Dermis microvascular lymphatic vessel endothelial cell (primary cell): ENCODE measurements at places on chromosomes 2 and 18. TPM values are rescaled to one million over a fixed set of nuclear protein-coding genes. Genes with fewer than 3 reads are reported as not detected.

DNA sequence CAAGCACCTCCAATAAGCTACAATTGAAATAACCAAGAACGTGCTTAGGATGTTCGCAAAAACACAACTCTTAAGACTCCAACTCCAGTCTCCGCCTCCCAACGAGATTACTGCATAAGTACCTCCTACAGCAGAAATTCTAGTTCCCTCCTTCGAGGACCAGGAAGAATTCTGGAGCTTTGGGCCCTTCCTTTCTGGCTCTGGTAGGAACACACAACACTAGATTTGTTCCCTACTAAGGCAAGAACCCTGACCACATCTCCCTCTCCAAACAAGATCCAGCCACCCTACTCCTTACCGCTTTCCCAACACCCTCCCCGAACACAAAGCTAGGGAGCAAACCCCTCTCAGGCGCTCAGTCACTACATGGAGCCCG is 721 bp downstream of the ADAM17 start:
- peak; percentile 85 for DNase-seq

GRCh38 chr2:8243748-8244400 is 438.0 kb upstream of the ID2 start:
- no peak for DNase-seq

- no peak for DNase-seq
Measured at GRCh38 chr18:46167971-46168370, 63.8 kb downstream of the HAUS1 start.

DNA sequence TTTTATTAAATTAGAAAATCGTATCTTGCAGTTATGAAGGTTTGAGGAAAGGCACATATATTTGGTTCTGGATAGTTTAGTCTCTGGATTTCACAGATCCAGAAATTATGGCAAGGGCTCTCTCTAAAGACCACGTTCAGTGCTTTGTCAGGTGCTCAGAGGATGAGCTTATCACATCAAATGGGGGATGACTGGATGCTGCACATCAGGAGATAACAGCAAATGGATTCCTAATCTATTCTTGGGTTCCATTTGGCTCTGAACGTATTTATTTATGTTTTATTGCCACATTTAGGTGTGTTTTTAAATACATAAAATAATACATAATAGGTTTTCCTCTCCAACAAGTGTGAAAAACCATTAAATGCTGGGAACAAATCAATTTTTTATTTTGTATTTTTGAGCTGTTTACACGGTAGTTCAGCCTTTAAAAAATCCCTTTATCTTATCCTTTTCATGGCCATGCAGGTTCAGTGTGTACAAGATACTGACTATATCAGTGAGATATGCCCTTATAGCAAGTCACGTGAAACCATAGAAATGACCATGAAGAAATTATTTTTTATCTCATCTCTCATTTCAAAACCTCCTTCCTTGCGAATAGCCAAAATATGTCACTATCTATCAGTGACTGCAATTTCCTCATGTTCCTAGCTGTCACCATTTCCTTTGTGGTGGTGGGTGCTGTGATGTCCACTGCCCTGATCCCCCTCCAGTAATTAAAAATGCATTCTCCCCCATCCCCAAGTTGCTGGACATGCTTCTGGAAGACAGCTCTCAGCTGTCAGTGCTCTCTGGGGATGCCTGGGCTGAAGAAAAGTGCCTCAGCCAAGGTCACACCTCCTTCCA is 25.9 kb upstream of the CXCR4 start:
- DNase-seq: no peak

- no peak for DNase-seq
Measured at GRCh38 chr18:23066504-23067039, 68.7 kb upstream of the CABLES1 start.

GRCh38 chr2:238892796-238893195 is 44.9 kb downstream of the TWIST2 start:
- no peak for DNase-seq

GRCh38 chr2:32918774-32919173 is 28.0 kb upstream of the LTBP1 start:
- DNase-seq: no peak

DNA sequence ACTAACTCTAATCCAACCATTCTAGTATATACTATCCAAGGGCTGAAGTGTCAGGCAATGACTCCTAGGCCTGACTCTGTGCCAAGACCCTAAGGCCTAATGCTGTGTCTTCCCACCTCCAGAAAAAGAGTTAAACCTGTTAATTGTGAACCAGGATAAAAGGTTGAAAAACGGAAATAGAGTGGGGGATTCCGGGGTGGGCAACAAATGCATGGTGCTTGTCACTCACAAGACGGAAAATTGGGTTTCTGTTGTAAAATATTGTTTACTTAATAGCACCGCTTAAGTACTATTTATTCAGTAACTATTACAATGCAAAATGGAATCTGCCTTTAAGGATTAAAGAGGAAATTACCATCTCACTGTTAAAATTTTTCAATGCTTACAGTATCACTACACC is 3.2 kb downstream of the STK17B start:
- peak; percentile 54 for DNase-seq

CERKL gene
- total RNA-seq: not detected in 2 replicates

DNA sequence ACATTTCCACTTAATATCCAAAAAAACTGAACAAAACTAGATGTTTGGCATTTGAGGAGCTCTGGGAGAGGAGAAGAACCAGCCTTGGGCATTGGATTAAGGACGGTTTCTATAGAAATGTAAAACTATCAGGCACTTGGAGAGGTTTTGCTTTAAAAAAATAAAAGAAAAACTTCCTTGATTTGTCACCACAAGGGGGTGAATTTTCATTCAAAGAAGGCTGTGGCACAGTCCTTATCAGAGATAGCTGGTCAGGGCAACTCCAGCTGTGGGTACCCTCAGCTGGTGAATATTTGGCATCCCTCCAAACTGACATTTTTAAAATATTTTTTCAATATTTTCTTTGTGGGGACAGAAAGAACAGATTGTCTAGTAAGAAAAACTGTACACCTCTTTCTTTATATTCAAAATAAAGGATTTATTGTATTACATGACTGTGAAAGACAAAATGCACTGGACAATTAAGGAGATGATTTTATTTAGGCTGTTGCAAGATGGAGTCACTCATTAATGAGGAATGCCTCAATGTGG is 46.1 kb upstream of the TBC1D8 start:
- DNase-seq: no peak

DNA sequence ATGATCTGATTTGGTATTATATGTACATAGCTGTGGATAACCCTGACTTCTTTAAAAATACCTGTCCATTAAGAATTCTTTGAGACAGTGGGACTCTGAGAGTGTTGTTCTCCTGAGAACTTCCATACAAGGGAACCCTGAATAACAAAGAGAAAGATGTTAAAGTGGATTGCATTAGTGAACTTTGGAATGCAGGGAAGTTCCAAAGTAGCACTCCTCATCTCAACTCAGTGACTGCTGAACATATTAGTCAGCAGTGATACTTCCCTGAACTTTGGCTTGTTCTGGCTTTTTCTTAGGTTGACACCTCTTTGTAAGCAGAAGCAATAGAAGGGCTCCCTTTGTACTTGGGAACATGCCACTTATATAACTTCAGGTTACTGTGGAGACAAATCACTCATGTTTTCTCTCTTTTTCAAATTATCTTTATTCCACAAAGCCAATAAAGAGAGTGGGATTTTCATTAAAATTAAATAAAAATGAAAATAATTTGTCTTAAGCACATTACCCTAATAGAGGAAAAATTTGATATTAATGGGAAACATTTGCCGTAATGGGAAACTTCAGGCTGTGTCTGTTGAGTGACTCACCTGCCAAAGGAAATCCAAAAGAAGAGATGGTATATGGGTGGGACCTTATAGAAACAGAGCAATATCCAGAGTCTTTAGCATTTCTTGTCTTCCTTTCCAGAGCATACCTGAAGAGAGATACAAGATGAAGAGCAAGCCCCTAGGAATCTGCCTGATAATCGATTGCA is 33.3 kb downstream of the CFLAR start:
- DNase-seq: peak; percentile 75

GPR45 gene
- not detected in 2 replicates for total RNA-seq

GRCh38 chr2:36329251-36329650 is 26.3 kb upstream of the CRIM1 start:
- DNase-seq: no peak

UNC50 gene
- total RNA-seq: 30.2 and 39.1 TPM in 2 replicates

DNA sequence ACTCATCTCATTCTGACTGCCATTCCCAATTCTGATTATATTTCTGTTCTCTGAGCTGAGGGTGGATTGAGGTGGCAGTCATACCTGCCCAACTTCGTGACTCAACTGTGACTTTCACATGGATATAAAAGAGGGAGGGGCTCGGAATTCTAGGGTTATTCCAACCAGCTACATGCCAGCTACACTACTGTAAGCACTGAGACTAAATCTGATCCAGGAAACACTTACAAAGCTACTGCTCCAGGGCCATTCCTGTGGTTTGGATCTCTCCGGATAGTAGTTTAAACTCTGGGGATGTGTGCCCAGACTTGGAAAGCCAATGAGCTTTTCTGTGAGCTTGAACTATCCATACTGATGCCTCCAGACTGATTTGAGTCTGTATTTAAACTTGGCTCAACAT is 7.9 kb downstream of the MAP2 start:
- no peak for DNase-seq

GRCh38 chr2:83282841-83283240 is 1176.2 kb downstream of the SUCLG1 start:
- no peak for DNase-seq

DNA sequence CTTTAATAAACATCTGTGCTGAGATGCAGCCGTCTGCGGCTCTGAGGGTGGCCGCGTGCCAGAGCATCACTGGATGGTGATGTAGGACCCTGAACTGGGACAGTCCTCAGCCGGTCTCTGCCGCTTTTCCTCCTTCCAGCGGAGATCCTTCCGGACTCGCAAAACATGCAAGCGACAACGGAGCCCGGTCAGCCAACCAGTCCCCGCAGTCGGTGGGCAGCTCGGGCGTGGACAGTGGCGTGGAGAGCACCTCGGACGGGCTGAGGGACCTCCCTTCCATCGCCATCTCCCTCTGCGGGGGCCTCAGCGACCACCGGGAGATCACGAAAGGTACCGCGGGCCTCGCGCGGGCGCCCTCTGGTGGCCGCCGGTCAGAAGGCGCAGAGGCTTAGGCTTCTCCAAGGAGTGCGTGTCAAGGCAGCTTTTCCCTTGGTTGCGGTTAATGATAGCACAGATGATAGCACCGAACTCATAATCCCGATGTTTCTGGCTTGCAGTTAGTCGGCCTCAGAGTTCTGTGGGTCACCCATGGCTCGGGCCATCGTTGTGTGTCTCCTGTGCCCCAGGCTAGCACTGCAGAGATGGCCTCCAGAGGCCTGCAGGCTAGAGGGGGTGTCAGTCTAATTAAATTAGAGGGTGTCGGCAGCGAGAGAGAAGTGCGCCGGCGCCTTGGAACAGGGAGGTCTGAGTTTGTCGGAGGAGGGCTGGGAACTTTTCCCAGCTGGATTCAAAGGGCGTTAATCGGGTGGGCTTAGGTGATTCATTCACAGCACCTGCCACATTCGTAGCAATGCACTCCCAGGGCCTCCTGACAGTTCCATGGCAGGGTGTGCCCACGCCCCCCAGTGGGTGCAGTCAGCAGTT is 38.5 kb downstream of the LPIN1 start:
- DNase-seq: no peak

- no peak for DNase-seq
Measured at GRCh38 chr2:216083464-216084281, 2.0 kb downstream of the TMEM169 start.

ANKAR gene
- total RNA-seq: 4.6 and 6.7 TPM in 2 replicates

DNA sequence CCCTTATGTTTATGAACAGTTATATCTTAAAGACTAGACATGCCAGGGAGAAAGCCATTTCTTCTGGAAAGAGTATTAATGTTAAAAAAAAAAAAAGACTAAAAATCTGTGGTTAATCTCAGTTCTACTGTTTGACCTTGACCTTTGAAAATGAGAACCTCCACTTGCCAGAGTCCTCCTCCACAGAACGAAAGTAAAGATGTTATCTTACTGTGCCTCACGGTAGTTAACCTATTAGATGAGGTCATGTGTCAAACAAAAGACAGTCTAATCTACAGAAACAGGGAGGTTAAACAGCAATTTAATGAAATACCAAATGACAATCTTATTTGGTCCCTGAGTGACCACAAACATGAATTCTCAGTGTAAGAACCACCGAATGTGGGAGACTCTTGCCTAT is 51.2 kb downstream of the SLC14A2 start:
- no peak for DNase-seq

GRCh38 chr2:85653996-85654395 is 14.0 kb downstream of the SFTPB start:
- DNase-seq: no peak

GRCh38 chr2:38079116-38080052 is 3.4 kb upstream of the CYP1B1 start:
- DNase-seq: no peak

DNA sequence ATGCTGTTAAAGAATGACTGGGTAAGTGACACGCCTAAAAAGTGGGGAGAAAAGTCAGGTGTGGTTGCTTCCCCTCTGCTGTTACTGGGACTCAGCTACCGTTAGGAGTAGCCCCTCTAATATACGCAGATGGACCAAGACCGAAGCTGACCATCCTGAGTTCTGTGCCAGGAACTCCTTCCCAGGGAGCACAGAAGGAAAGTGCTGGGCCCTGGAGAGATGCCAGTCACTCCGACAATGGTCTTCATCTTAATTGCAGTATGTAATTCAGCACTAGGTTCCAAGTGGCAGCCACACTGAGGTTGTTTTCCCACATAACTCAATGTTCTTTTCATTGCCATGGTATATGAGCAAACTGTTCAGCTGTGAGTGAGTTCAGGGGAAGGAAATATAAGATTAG is 19.6 kb upstream of the TMEM200C start:
- no peak for DNase-seq

DNA sequence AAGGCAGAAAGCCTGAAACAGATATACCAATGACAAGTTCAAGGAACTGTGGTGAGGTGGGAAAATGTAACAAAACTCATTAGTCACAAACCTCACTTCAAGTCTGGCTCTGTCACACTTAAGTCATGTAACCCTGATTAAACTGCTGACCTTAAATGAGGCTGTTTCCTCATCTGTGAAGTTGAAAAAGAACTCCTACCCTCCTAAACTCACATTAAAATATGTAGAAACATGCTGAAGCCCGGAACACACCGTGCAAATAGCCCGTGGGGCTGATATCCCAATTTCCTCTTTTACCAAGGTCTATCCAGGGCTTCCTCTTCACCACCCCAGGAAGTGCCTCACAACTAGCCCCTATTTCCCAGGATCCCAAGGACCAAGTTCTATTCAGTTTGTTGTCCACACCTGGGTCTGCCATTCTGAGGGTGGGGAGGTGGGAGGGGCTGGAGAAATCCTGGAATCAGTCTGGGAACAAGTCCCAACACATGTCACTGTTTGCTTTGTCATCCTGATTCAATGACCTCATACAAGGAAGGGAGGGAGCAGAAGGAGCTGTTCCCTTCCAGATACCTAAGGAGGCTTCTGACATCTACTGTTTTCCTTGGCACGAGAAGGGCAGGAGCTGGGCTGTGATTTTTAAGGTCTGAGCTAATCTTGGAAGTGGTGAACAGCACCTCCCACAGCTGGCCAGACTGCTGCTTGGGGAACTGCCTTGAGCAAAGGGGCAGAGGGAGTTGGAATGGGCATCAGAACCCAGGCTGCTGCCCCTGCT is 42.3 kb downstream of the SLC4A1AP start:
- DNase-seq: peak; percentile 86

GRCh38 chr2:129723277-129724020 is 256.0 kb upstream of the RAB6C start:
- DNase-seq: no peak

GRCh38 chr18:76335859-76336640 is 159.0 kb downstream of the ZNF516 start:
- peak; percentile 55 for DNase-seq
